ENCODE measurements at places on chromosomes 3 and 15.

GRCh38 chr3:48952510-48953118, 34.0 kb downstream of the ARIH2 start:
- peak; percentile 17 for DNase-seq

DNA sequence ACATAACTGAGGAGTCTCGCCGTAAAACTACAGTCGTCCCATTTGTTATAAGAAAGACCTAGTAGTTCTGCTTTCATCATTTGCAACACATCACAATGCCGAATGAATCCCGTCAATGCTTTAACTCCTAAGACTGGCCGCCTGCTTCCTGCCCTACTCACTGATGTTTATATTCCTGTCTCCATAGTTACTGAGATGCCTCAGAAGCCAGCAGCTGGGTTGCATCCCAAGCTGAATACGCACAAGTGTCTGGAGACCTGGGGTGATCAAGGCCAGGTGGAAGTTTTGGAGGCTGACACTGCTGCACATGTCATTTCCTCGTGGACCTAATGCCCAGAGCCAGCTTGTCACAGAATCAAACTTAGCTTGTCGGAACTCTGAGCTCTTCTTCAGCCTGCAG, 95.2 kb upstream of the UBE2E1 start:
- no peak for DNase-seq

- no peak for DNase-seq
Measured at GRCh38 chr3:35484929-35485530, 154.3 kb upstream of the ARPP21 start.

DNA sequence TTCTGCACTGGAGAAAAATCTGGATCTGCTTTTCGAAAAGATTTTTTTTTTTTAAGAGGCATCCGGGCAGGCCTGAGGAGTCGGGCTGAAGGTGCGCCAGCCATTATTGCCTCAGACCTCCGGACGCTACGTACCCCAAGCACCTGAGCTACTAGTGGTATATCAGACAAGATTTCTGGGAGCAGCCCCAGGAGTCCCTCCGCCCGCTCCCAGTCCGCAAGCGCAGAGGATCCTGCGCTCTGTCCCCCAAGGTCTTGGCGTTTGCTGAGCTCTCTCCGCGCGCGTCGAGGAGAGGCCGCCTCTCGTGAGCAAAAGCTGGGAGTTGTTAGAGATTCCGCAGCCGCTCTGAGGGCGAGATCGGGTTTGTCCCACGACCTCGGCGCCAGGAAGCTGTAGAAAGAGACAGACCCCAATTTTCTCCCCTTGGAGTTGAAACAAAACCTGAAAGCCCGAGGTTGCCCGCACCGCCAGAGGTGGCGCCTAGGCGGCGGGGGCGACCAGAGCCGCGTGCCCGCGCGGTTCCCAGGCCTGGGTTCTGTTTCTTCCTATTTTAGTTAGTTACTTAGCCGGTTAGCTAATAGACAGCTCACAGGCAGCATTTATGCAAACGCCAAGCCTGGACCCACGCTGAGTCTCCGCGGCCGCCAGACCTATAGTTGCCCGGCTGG, 72.5 kb upstream of the POLG start:
- DNase-seq, result peak; percentile 44

GRCh38 chr15:66908744-66909095, 156.7 kb upstream of the SMAD3 start:
- DNase-seq, result no peak

DNA sequence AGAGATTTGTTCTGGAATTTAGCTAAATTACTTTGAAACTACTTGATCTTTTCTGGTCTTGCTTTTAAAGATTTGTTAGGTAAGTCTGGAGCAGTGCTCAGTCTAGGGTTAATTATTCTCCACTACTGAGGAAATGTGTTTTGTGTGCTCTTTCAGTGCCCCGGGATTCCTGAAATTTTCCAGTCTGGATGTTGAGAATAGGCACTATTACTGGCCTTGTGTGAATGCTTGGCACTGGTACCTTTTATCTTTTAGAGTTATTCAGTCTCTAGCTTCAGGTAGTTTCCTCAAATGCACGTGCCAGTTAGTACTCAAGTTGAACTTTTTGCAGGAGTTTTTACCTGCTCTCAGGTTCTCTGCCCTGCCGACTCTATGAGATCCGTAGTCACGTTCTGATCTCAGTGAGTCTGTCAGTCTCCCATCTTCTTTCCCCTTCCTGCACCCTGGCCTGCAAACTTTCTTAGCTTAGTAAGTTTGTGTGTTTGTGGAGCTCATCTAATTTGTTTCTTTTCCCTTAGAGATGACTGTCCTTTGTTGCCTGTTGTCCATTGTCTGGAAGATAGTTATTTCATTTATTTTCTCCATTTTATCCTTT, 39.5 kb downstream of the TCF12 start:
- DNase-seq, result no peak

DNA sequence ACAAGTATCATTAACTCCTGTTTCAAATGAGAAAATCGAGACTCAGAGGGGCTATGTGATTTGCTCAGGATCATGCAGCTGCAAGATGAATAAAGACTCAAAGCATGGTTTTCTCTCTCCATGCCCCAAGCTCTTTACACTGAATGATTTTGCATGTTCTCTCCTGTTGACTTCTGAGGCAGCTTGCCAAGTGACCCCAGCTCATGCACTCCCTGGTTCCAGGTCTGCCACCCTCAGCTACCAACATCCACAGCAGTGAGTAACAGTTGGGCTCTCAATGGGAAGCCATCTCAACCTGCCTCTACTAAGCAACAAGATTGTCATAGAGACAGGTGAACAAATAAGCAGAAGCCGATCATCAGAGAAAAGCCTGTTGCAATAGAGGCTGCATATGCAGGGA, 116.9 kb upstream of the GADL1 start:
- no peak for DNase-seq

GRCh38 chr3:23365066-23365465, 161.9 kb downstream of the UBE2E2 start:
- no peak for DNase-seq

DNA sequence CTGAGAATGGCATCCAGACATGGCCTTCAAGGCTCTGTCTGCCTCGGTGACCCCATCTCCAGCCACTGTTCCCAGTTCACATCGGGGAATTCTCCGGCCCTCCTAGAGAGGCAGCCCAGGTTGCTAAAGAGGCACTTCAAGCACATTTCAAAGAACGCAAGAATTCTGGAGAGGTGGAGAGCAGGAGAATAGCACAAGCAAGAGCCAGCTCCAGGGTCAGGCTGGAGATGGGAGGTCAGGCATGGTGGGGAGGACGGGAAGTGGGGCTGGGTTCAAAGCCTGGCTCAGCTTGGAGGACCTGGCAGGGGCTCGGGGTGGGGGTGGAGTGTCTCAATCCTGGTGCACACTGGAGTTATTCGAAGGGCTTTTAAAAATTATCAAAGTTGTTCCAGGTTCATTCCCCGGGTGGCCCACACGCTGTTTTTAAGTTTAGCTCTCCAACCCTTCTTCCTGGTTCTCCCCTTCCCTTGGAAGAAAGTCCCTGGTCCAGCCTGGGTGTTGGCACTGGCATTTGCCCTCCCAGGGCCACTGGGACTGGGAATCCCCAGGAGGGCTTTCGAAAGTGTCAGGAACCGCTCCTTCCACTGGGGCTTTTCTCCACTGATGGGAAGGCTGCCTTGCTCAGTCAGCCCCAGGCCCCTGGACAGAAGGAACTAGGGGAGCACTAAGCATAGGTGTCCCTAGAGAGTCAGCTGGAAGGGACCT, 35.8 kb downstream of the ZNF710 start:
- no peak for DNase-seq

DNA sequence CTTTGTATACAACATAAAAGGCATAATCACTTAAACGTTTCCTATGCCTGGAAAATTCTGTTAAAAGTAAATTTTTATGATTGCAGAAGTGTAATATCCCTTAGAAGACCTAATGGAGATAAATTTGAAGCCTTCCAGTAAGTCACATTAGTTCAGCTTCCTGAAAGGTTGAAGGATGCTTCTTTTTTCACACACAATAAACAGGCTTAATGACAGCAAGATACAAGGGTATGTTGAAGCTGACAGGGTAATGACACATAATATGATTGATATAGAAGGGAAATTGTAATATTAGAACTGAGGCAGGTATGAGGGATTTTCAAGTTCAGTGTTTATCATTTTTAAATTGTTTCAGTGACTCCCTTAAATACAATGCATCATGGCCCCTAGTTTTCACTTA, 161.8 kb upstream of the NAALADL2 start:
- no peak for DNase-seq

- DNase-seq, result no peak
Measured at GRCh38 chr3:64708456-64708855, 20.7 kb upstream of the ADAMTS9 start.

GRCh38 chr3:183800243-183800863, 25.0 kb downstream of the MAP6D1 start:
- no peak for DNase-seq

GRCh38 chr15:90889313-90889730, 5.0 kb downstream of the FES start:
- DNase-seq, result peak; percentile 53

DNA sequence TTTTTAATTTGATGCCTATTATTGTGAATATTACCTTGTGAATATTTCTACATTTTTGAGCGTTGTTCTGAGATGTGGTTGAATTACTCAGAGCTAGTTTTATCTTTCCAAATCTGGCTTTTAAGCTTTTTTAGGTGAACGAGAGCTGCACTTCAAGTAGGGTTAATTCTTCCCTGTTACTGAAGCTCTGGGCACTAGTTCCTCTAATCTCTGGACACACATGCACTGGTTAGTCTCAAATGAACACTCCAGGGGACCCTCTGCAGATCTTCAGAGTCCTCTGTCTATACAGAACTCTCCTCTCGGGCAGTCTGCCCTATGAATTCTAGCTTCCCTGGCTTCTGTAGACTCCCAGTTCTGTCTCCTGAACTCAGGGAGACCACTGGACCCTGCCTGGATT, 237.5 kb upstream of the TBC1D5 start:
- DNase-seq, result no peak

GRCh38 chr15:42544853-42545629, 3.6 kb downstream of the LRRC57 start:
- DNase-seq, result no peak

DNA sequence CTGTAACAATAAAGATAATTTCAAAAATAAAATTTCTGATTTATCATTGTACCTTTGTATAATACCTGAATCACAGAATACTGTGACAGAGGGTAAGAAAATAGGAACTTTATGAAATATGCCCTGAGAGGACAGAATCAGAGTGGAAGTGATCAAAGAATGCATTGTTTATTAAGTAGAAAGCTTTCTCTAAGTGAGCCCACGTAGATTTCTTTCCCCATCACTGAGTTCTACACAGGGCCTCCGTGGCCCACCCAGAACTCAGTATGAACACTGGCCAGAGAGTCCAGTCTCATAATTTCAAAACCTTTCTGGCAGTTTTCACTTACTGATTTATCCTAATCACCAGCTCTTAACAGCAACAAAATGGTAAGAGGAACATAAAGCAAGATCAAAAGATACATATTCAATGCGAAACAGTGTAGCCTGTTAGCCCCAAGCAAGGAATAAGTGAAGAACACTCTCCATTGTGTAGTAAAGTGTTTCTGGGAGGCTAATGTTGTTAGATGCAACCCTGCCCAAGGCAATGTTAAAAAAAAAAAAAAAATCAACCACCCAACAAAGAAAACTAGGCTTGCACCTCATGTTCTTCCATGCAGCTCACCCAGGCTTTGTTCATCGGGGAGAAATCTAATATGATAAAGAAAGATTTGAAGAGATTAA, 341.3 kb downstream of the LSAMP start:
- DNase-seq, result no peak

DNA sequence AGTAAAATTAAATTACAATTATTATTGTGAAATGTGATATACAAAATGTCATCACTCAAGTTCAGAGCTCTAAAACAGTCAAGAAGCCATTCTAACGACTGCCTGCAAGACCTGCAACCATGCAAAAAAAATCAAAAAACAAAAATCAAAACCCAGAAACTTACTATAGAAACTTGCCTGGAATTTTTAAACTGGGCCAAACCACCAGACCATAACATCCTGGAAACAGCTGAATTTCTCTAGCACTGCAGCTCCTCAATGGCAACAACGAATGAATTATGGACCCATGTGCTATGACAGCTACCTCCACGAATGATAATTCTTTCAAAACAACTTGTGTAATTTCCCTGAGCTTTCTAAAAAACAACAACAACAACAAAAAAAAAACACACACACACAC, 130.0 kb upstream of the KCNMB2 start:
- no peak for DNase-seq

DNA sequence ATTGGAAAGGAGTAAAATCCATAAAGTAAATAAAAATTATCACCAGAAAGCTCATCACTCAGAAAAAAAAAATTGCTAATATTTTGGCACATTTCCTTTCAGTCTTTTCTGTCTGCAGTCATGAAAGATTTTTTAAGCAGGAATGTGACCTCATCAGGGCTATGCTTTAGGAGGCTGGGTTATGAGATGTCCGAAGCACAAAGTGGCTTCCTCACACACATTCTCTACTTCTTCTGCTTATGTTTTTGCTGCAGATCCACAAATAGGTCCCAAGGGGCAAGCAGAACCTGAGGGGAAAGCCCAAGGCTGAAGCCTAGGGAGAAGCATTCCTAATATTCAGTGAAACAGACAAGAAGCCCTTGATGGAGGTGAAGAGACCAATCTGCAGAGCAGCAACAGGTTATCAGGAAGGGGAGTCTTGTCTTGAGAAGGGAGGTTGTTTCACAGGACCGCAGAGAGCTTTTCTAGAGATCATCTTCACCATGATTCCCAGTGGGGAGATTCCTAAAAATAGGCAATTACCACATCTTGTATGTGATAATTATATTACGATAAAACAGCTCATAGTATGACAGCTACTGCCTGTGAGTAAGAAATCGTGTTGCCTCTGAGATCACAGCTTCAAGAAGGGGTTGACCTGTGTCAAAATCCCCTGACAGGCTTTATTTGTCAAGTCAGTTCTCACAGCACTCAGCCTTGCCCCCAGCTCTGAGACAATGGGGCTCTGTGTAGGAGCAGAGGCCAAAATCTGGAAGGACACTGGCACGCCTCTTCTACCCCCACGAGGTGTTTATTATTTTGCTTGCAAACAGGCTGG, 60.5 kb downstream of the IGF2BP2 start:
- DNase-seq, result no peak

- DNase-seq, result no peak
Measured at GRCh38 chr3:111592936-111593335, 2.2 kb downstream of the ZBED2 start.

DNA sequence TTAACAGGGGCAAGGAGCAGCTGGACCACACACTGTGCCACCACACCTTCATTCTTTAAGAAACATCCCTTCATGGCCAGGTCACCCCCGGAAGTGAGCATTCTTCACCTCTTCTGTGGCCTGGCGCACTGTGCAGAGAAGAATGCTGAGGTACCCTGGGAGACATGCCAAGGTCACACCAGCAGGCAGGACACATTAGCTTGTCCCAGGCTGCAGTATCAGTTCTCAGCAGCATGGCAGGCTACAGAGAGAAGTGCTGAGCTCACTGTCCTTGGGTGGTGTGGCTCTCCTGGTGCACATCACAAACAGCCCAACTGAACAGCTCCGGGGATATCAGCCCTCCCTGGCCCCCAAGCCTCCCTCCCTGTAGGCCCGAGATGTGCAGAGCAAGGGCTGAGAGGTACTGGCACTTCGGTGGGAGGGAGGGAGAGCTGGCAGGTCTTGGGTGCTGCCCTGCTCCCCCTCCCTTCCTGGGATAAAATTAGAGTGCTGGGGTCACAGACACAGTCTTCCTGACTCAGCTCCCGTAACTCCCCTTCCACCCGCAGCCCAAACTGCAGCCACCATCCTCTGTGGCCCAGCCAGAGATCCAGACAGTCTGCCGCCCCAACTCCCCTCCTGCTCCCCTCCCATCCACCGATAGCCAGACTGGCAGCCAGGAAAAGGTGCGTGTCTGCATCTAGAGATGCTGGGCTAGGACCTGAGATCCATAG, 13.4 kb downstream of the SEMA7A start:
- DNase-seq, result peak; percentile 99
